ENCODE measurements at places on chromosomes 4 and X. TPM values are rescaled to one million over a fixed set of nuclear protein-coding genes. Genes with fewer than 3 reads are reported as not detected.

RBM47 gene
- total RNA-seq, result 13.0 TPM

EDA2R gene
- total RNA-seq, result 2.7 TPM

KCND1 gene
- 2.5 TPM for total RNA-seq

ALPK1 gene
- 9.1 TPM for total RNA-seq

SLC4A4 gene
- 0.09 TPM for total RNA-seq

CFAP299 gene
- total RNA-seq, result not detected

ADAMTS3 gene
- not detected for total RNA-seq

- DNase-seq, result no peak
Measured at GRCh38 chr4:147425019-147425418, 55.9 kb upstream of the EDNRA start.

GRCh38 chr4:36348403-36348938 is 67.1 kb downstream of the DTHD1 start:
- DNase-seq, result peak; percentile 79

DNA sequence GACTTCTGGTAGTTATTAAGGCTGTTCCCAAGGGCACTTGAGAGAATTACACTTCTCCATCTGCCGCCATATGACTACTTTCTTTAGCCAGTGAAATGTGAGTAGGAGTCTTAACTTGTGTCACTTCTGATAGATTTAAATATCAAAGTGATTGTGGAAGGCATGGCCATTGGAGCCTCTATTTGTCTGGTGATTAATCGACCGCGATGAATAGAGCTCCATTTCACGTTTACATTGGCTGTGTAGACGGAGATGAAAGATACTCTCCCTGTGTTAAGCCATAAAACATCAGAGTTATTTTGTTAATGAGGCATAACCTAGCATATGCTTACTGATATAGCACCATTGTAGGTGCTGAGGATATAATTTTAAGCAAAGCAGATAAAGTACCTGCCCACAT is 852.4 kb downstream of the CCSER1 start:
- no peak for DNase-seq

DNA sequence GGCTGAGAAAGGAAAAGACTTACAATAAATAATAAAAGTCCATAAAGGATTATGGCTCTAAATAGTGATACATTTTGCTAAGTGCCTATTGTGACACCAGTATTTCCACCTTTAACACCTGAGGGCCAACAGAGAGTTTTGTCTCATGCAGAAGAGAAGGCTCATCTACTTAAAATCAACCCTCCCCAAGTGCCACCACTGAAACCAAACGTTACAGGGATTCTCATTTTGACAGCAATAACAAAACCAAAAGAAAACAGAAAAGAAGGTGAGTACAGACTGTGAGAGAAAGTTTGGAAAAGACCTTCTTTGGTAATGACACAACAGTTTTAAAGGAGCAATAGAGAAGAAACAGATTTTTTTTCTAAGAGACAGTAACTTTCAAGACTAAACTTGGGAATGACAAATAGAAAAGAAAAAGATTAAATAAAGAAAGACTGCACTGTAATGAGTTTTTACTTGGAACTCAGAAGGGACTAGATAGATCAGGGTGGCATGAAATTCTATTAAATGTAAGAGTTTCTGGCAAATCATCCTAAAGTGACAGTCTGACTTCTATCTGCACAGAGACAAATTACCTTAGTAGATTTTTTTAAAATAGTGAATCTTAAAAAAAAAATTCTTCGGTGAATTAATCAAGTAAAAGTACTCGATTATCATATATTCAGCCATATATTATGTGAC is 109.7 kb downstream of the ZNF827 start:
- DNase-seq, result peak; percentile 78

- DNase-seq, result no peak
Measured at GRCh38 chrX:43386875-43387274, 269.2 kb upstream of the MAOA start.

DNA sequence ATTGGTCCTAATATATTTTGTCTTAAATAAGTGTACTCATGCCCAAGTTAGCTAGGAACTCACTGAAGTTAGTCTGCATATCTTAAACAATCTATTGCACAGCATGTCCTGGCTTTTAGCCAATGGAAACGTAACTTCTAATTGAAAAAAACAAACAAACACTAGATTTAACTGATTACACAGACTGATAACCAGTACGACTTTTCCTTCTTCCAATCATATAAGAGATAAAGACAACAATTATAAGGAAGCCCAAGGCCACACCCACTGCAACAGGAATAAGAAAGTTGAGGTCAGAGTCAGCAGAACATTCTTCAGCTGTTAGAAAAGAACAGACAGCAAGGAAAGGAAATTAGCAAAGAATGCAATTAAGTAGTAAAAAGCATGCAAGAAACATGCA is 40.8 kb downstream of the LAMP2 start:
- DNase-seq, result no peak

GRCh38 chr4:80608281-80608980 is 272.9 kb downstream of the CFAP299 start:
- no peak for DNase-seq

DNA sequence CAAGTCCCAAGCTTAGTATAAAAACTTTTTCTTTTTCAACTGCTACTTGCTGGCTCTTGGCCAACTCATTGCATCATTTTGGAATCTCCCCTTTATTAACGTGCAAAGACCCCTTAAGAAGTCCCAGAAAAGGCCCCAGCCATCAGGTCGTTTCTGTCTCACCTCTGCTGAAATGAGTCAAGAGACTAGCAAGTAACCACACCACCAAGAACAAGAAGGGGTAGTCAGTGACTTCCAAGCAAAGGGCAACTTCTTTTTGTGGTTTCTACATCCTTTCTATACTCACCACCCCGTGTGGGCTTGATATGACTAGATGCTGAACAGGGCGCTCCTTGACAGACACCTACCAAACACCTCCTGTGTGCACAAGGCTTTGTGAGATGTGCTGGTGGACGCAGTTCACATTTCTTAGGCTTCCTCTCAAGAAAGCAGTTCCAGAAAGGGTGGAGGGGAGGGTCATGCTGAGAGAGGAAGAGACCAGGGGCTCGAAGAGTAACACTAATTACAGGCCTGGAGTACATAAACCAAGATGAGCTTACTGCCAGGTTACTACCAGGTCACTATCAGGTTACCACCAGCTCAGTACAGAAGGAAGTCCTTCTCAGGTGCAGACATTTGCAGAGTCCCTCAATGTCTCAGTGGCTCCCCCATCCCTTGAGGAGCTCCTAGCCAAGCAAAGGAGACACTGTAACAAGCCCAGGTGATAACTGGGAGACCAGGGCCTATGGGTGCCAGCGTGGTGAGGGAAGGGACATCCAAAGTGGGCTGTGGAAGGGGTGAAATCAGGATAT is 19.3 kb downstream of the JAKMIP1 start:
- peak; percentile 90 for DNase-seq

DNA sequence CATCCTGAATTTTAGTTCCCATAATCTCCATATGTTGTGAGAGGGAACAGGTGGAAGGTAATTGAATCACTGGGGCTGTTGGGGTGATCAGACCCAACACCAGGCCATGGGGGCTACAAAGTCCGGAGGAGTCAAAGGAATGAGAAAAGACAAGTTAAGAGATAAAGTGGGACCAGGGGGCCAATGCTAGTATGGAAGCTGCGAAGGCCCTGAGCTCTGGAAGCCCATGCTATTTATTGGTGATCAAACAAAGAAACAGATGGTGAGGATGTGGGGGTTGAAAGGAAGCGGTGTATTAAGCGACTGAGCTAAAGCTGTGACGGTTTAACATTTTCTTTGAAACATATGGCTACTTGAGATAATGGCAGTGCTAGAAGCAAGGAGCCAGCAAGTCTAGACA is 132.8 kb downstream of the PDGFC start:
- DNase-seq, result no peak

GRCh38 chr4:154958621-154959358 is 177.7 kb downstream of the RBM46 start:
- DNase-seq, result no peak

DNA sequence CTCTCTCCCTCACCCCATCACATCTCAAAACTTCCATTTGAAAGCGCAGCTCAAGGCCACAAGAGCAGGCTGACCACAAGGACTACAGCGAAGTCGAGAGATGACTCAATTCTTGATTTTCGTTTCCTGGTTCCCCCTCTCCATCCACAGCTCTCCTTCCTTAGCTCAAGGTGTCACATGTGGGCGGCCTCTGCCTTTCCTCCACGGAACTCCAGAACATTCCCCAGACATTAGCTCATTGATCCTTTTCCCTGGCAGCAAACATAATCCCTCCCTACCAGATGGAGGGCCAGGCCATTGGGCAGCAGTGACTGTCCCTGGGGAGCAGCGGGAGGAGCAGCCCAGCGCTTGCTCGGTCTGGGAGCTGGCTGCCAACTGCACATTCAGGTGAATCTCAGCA is 56.3 kb downstream of the CCDC149 start:
- no peak for DNase-seq
